ENCODE measurements at places on chromosomes 16 and 17.

DNA sequence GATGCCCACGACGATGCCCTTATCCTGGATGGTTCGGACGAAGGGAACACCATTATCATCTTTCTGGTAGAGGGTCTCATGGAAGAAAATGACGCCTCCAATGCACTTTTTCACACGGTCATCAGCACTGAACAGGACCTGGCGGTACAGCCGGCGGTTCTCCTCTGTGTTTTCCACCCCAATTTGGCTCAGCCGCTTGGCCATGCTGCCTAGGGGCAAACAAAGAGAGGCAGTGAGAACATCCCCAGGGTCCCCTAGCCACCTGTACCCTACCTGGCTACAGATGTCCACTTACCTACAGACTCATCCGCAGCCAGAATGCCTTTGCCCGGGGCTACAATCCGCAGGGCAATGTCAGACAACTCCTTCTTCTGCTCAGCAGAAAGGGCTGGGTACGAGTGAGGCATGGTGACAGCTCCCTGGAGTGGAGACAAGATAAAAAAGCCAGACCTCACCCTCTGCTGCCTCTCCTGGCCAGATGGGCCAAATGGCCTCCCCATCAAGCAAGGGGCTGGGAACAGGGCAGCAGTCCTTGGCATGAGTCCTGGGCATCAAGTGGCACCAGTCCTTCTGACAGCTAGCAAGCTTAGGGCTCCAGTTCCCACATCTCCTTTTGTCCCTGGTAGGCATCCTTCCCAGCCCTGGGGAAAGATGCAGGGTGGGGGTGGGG is 1.4 kb downstream of the ALDOC start:
- DNase-seq: no peak

DNA sequence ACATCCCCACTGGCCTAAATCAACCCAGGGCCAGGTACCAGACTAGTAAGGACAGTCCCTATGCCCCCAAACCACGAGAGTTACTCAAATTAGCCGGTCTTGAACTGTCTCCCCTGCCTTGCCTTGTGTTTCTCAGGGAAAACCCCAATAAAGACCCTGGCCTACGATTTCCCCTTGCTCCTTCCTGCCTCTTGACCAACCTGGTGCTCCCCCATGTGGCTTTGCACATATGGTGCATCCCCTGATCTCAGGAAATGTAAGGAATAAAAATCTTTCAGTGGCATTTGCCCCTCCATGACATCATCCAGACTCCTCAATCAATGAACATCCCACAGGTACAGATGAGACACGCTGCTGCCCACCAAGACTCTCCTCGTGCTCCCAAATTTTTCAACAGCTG is 87.9 kb downstream of the ZNF18 start:
- no peak for DNase-seq

DNA sequence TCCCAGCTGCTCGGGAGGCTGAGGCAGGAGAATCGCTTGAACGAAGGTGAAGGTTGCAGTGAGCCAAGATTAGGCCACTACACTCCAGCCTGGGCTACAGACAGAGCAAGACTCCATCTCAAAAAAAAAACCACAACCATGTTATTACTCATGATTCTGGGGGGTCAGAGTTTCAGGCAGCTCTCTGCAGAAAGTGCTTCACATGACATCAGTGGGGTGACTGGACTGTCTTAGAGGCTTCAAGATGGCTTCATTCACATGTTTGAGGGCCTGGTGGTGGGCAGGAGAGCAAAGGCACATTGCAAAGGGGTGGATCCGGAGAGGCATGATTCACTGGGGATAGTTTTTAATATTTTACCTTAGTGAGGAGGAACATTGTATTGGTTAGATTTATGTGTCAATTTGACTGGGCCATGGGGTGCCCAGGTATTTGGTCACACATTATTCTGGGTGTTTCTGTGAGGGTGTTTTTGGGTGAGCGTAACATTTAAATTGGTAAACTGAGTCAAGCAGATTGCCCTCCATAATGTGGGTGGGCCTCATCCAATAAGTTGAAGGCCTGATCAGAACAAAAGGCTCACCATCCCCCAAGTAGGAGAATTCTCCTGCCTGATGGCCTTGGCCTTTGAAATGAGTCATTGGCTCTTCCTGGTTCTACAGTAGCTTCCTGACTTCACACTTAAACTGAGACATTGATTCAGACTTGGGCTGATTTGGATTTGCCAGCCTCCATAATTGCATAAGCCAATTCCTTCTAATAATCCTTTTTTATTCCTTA is 109.8 kb downstream of the GOSR1 start:
- DNase-seq: no peak

GRCh38 chr17:44220213-44221083 is 973 bp upstream of the UBTF start:
- DNase-seq: no peak

- DNase-seq: peak; percentile 40
Observed at GRCh38 chr17:7886227-7887037, 2.2 kb upstream of the CHD3 start.

DNA sequence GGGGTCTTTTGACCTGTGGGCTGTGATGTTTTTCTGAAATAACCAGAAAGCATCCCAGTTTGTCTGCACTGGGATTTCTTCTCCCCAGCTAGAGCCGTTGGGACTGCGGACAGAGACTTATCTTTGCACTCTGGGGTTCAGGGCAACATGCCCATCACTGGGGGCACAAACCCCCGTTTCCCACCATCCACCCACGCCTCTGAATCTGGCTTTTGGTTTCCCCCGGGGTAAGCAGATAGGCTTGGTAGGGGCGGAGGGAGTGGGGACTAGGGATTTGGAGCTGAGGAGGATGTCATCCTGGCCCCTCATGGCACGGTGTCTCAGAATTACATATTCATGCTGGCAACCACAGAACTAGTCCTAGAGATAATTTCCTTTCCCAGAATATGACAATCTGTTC is 68.6 kb downstream of the CCDC182 start:
- DNase-seq: no peak

GRCh38 chr17:17782523-17783115 is 54.2 kb downstream of the SREBF1 start:
- no peak for DNase-seq

GRCh38 chr16:8108991-8109509 is 481.3 kb downstream of the TMEM114 start:
- no peak for DNase-seq

DNA sequence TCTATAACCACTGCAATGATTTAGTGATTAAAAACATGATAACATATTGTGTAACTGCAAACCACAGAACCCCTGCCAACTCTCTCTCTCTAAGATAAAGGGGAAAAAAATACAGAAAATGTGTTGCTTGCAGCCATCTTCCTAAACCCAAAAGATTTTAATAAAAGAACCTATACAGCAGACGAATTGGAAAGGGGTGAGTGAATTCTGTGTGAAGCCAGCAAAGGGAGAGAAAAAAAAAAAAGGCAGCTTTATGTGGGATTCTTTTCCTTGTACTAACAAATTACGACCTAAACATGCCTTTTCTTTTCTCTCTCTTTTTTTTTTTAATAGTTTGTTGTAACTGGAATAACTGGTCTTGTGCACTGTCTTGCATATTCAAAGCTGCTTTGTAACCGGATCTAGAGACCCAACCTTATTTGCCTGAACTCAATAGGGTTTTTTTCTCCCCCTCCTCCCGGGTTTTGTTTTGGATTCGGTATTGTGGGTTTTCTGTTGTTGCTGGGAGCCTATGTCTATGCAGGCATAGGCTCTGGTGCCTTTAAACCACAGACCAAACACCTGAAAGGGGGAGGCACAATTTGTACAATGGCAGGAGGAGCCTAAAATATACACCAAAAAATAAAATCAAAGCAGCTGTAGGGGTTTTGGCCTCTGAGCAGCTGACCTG is 7.0 kb upstream of the ZFHX3 start:
- DNase-seq: no peak

DNA sequence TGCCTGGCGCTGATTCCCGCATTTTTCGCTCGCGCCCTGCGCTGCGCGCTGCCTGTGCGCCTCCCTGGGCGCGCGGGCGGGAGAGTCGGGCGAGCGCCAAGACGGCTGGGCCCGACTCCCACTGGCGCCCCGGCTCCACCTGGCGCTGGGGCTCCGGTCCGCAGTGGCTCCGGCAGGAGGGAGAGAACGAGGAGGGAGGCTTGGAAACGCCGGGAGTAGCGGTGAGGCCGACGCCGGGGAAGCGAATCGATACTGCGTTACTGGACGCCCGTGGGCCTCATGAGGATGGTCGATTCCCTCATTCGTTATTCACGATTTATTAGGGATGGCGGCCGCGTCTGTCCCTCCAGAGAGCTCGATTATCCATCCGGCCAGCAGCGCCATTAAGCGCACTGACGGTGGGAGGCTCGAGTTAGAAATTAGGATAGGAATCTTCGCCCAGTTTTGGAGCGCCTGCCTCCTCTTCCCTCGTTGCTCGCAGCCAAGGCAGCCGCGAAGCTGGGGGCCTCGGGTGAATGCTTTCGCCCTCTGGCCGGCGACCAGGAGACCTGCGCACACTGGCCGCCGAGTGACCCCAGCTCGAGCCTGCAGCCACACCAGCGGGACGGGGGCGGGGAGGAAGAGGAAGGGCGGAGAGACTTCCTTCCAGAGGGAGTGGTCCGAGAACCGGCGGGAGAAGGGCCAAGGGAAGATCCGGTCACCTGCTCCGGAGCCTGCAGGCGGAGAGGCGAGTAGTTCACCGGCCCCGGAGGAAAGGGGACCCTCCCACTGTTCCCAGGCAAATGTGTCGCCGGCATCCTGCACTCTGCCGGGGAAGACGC is 1.3 kb upstream of the PCGF2 start:
- no peak for DNase-seq

DNA sequence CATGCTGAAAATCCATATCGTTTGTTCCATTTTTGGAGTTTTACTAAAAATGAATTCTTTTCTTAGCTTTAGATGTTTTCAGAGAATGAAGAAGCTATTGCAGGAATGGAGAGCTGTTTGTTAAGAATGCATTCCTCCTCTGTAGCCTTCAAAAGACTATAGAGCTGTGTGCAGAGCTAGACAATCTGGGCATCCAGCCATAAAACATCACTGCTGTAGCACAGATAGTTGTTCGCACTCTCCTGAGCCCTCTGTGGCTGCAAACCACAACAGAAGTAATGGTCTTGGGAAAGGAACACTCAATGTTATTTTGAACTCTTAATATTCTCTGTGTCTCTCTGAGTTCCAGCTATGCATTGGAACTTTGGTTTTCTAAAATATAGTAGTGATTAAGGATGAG is 4.9 kb downstream of the TNRC6C start:
- DNase-seq: no peak

DNA sequence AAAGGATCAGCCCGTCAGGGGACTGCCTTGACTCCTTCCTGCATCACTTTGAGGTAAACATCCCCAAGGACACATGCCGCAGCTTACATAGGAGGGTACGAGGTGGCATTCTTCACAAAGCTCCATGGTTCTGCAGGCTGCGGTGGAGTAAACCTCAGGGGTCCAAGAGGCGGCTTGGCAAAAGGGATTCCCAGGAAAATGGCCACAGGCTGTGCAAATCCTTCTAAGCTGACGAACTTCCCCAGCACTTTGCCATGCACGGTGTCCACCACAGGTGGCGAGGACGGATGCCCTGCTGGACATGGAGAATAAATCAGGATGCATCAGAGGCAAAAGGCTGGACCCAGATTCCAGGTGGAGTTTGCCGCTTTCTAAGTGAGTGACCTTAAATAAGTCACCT is 4.2 kb downstream of the CES1 start:
- no peak for DNase-seq

GRCh38 chr17:31570951-31571892 is 179.7 kb downstream of the RAB11FIP4 start:
- no peak for DNase-seq

GRCh38 chr16:18827890-18828289 is 26.5 kb upstream of the ARL6IP1 start:
- DNase-seq: no peak

GRCh38 chr17:79944251-79944812 is 91.3 kb downstream of the TBC1D16 start:
- DNase-seq: no peak

DNA sequence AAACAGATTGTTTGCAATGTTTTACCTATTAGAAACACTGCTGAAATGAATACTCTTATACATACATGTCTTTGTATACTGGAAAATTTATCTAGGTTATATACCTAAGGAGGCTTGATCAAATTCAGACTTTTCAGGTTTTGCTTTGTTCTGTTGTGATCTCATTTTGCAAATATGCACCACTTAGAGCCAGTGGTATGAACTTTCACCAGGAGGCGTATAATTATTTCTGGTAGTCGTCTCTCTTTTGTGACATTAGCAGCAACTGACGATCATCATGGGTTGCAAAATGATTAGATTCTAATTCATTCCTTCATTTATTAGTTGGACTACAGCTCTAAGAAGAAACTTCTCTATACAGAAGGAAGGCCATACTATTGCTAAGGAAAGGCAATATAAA is 26.9 kb downstream of the AP1G1 start:
- no peak for DNase-seq

GRCh38 chr17:44779211-44780025 is 20.6 kb downstream of the ADAM11 start:
- peak; percentile 85 for DNase-seq

DNA sequence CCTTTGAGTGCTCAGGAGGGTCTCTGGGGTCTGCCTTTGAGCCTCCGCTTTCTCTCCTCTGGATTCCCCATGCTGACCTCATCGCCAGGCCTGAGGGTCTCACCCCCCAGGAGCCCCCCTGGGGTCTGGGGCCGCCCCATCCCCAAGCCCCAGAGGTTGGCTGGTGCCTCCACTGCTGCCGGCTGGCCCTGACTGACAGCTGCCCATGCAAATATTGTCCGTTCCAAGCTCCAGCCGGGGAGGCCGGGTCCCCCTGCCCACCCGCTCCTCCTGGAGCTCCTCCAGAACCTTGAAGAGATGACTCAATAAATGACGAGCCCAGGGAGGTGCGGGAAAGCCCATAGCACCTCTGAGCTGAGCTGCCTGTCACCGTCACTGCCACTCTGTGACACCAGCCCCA is 173.8 kb downstream of the RBFOX3 start:
- no peak for DNase-seq

DNA sequence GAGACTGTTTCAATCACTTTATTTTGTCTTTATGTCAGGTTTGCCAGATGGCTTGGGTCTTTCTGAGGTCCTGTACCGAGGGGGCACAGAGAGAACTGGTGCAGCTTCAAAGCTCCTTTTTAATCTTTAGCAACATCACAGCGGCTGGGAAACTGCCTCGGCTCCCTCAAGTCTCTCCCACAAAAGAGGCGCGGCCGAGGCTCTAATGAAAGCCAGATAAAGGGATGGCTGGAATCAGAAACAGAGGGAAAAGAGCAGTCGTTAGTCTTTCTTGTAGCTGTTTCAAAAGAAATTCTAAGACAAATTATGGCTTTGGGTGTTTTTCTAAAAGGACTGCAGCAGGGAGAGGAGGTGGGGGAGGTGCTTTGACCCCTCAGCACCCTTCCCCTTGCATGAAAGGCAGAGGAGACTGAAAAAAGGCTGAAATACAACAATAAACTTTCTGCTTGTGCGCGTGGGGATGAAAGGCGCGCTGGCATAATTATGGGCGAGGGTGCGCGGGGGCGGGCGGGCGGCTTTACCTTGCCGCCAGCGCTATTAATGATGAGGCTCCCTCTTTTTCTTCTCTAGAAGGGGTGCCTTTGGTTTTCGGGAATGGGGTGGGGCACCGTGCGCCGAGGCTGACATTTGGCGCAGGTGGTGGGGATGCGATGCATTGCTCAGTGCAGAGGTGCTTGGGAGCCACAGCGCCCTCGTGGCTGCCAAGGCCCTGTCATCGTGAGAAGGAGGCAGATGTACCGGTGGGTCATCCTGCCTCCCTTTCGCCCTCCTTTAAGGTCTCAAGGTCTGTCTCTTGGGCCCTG is 22.3 kb upstream of the BRD7 start:
- DNase-seq: no peak

- DNase-seq: no peak
Observed at GRCh38 chr17:51155416-51155815, 2.1 kb downstream of the NME1 start.

Measured in GM19239 (cell line).